Effector memory CD4-positive, alpha-beta T cell (primary cell): ENCODE measurements at places on chromosomes 7 and 10.

GRCh38 chr7:115475206-115475605, 553.3 kb downstream of the MDFIC start:
- no peak for DNase-seq

GRCh38 chr10:107544706-107545520, 380.4 kb upstream of the SORCS1 start:
- DNase-seq, result no peak

DNA sequence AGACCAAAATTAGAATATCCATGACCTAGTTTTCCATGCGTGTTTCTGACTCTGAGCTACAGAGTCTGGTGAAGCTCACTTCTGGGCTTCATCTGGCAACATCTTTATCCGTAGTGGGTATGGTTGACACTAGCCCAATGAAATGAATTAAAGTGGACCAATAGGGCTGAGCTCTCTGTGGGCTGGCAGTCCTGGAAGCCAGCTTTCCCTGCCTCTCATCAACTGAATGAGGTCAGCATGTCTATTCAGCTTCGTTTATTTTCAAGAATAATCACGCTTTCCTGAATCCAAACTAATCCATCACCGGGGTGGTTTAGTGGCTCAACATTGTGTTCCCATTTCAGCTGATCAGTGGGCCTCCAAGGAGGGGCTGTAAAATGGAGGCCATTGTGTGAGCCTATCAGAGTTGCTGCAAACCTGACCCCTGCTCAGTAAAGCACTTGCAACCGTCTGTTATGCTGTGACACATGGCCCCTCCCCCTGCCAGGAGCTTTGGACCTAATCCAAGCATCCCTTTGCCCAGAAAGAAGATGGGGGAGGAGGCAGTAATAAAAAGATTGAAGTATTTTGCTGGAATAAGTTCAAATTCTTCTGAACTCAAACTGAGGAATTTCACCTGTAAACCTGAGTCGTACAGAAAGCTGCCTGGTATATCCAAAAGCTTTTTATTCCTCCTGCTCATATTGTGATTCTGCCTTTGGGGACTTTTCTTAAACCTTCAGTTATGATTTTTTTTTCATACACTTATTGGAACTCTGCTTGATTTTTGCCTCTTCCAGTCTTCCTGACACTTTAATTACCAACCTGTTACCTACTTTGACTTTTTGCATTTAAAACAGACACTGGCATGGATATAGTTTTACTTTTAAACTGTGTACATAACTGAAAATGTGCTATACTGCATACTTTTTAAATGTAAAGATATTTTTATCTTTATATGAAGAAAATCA, 35.5 kb downstream of the CAV1 start:
- no peak for DNase-seq

DNA sequence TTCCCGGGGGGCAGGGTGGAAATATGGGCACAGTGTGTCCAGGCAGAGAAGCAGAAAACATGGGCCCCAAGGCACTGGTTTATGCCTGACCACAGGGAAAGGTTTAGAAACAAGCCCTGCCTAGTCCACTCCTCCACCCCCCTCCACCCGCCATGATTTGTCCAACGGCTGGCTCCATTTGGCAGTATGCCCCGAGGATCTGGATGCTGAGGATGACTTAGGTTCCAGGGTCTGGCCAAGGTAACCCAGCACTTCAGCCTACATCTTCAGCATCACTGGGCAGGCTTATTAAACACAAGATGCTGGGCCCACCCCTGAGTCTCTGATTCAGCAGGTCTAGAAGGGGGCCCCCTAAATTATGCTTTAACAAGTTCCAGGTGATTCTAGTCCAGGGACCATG, 121.9 kb downstream of the RALA start:
- DNase-seq, result no peak

GRCh38 chr7:116663744-116664143, 8.3 kb upstream of the MET start:
- no peak for DNase-seq

DNA sequence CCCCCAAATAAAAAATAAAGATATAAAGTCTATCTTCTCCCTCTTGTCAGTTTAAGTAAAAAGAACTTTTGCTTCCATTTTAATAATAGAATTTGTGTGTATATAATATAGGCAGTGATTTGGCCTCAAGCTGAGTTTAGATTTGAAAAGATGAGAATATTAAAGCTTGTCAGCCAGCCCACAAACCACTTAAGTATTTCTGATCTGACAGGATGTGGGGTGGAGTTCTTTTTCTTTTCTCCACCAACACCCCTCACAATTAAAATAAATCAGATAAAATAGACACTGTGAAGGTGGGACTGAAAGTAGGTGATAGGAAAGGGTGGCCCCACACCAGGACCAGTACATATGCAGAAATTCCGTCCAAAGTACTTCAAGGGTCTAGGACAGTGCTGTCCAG, 714.1 kb downstream of the AUTS2 start:
- DNase-seq, result no peak

DNA sequence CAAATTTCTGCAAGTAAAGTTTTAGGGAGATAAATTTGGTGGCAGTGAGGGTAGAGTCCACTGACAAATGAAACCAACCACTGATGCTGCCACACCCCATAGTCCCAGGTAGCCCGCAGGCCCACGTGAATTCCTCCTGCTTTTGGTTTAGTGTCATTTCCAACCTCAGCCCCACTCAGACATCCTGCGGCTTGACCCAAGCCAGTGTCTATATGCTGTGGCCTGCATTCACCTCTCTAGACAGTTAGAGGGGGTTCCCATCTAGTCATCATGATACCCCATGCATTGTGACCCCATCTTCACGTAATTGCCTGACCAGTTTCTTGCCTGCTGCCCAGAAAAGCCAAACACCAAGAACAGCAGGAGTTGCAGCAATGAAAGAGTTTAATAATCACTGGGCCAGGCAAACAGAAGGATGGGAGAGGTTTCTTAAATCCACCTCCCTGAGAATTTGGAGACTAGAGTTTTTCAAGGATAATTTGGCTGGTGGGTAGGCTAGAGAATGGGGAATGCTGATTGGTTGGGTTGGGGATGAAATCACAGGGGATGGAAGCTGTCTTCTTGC, 332.0 kb upstream of the GALNT17 start:
- DNase-seq, result no peak

DNA sequence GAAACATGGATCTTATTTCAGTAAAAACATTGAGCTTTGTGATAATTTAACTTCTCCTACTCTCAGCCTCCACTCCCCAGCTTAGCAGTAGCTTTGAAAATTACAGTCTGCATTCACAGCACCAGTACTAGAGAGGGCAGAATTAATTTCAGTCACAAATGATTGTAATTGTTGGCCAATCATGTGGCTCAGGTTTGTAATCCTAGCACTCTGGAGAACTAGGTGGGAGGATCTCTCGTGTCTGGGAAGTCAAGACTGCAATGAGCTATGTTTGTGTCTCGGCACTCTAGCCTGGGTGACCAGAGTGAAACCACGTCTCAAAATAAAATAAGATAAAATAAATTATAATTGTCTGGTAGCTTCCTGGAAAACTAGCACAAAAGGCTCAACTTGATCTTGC, 620.9 kb downstream of the TNS3 start:
- DNase-seq, result no peak

GRCh38 chr7:157526913-157527634, 190.3 kb downstream of the DNAJB6 start:
- DNase-seq, result no peak

- no peak for DNase-seq
Observed at GRCh38 chr10:88913127-88913526, 33.1 kb downstream of the STAMBPL1 start.
